ENCODE measurements at places on chromosomes 6 and 20.

- peak; percentile 50 for DNase-seq
Measured at GRCh38 chr20:6679086-6679485, 88.4 kb upstream of the BMP2 start.

DNA sequence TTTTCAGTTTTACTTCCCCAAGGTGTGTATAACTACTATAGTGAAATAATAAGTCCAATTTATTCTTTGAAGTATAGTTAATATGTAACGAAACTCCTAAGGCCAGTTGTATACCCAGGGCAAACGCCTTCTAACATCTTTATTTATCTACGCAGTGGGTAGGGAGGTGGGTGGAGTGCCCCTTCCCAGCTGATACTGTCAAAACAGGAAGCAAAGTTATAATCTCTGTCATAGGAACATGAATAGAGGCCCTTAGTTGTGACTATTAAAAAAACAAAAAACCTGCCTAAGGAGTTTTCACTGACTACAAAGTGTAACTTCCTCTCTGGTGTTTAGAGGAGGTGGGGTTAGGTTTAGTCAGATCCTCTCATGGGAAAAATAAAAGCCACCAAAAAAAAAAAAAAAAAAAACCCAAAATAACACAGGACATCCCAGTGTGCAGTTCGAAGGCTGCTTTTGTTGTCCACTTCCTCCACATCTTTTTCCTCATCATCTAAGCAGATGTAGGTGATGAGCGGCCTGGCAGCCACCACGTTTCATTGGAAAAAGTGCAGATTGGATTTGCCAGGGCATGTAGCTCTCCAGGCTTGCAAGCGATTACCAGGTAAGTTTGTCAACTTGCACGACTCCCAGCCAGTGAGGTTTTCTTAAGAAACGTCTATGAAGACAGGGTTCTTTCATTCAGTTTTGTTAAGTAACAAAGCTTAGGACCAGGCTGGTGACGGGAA, 58.7 kb downstream of the UTRN start:
- no peak for DNase-seq

DNA sequence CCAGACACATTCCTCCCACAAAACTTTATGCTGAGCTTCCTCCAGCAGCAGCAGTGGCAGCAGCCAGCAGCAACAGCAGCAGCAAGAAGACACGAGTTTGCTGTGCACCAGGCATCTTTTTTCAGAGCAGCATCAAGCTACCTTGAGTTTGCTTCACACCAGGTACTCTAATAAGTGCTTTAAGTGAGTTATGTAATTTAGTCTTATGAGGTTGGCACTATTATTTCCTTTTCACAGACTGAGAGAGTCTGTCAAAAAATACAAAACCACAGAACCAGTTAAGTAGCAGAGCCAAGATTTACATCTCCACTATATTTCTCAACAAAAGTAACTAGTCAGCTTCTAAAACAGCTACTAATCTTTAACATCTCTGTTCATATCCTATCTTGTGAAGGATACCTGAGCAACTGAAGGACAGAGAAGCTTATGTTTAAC, 23.7 kb downstream of the RANBP9 start:
- DNase-seq = no peak

DNA sequence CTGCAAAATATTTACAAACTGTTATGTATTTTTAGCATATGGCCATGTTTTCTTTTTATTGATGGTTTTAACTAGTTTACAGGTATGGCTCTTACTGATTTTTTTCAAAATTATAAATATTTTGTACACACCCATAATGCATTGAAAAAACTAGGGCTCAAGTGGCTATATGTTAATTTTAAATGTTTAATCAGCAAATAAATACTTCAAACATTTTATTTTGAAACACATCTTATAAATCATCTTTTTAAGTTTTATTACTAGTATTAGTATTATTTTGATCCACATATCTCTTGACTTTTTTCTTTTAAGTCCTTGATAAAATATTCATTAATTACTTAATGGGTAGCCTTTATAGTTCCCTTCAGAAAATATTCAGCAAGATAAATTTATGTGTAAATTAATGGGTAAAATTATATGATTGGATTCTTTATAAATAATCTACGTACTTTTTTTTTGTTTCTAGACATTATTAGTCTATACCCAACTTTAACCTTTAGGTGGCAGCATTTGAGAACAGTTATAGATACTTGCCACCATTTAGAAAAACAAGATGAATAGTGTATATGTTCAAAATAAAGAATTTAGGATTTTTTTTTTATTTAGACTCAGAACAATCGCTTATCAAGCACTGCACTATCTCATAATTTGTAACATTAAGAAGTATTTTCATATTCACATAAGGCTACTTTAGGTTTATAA, 241.9 kb downstream of the ADGRB3 start:
- peak; percentile 42 for DNase-seq

GRCh38 chr6:10426781-10427279, 12.0 kb upstream of the TFAP2A start:
- no peak for DNase-seq

- DNase-seq = no peak
Measured at GRCh38 chr6:165661664-165662025, 1.4 kb downstream of the PDE10A start.

All from kidney tubule cell (primary cell).